Small intestine (tissue), 16 donors: ENCODE measurements at places on chromosomes 2 and 18. TPM values are rescaled to one million over a fixed set of nuclear protein-coding genes. Genes with fewer than 3 reads are reported as not detected.
A peak's percentile ranks its signal among the peaks of the same experiment; 100 is the strongest.

DNA sequence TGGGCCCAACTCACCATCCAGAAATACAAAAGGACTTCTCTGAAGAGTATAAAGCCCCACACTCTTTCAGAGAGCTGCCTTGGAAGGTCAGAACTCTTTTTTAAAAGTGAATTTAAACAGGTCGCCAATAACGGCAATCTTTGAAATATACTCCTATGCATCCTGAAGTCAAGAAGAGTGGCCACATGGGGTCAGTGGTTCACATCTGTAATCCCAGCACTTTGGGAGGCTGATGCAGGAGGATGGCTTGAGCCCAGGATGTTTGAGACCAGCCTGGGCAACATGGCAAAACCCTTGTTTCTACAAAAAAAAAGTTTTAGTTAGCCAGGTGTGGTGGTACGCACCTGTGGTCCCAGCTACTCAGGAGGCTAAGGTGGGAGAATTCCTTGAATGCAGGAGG is 68.1 kb upstream of the FZD7 start:
- DNase-seq: no peak

- no peak for DNase-seq
Measured at GRCh38 chr18:8322486-8322885, 286.8 kb upstream of the RAB12 start.

DNA sequence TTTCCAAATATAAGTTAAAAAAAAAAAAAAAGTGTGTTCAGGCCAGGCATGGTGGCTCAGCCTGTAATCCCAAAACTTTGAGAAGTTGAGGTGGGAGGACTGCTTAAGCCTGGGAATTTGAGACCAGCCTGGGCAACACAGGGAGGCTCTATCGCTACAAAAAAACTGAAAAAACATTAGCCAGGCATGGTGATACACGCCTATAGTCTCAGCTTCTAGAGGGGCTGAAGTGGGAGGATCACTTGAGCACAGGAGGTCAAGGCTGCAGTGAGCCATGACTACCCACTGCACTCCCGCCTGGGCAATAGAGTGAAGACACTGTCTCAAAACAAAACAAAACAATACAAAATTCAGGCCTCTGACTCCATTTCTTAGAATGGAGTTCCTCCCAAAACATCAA is 9.2 kb downstream of the USP37 start:
- no peak for DNase-seq

DNA sequence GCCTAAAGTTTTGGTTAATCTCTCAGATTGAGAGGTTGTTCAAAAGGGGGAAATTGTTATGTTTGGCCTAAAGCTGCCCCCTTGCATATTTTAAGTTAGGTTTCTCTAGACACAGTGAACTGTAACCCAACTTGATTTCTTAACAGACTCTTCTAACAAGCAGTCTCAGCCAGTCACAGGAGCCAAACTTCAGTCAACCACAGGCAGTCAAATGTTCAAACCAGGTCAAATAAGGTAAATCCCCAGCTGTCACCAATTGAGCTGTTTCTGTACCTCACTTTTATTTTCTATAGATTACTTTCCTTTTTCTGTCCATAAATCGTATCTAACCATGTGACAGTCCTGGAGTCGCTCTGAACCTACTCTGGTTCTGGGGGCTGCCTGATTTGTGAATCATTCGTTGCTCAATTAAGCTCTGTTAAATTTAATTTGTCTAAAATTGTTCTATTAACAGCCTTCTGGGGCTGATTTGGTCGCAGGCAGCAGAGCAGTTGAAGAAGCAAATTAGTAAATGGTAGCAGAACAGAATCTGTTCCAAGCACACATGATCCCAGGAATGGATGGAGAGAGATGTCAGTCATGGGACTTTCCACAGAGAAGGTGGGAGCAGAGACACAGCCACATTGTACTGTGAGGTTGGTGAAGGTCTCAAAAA is 16.4 kb upstream of the NFU1 start:
- DNase-seq: no peak

DNA sequence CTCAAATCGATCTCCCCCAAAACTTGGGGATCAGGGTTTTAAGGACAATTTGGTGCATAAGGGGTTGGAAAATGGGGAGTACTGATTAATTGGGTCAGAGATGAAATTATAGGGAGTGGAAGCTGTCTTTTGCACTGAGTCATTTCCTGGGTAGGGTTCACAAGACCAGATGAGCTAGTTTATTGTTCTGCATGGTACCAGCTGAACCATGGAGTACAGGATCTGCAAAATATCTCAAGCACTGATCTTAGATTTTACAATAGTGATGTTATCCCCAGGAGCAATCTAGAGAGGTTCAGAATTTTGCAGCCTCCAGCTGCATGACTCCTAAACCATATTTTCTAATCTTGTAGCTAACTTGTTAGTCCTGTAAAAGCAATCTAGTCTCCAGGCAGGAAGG is 73.1 kb downstream of the CPO start:
- DNase-seq: no peak

- no peak for DNase-seq
Measured at GRCh38 chr18:58970943-58971790, 106.5 kb downstream of the ZNF532 start.

DNA sequence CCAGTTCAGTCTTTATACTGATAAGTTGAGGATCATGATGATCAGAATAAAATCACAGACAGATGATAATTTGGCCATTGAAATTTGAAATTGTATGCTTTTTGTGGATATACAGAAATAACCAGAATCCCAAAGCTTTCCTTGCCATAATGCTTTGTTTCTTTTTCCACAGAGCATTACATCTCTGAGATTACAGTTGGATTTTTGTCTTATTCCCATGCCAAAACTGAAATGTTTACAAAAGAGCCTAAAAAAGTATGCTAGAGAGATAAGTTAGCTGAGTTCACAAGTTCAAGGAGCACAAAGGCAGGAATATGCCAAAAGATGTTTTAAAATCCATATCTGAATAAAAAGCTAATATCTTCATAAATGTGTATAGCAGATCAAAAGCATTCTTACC is 321.3 kb downstream of the PID1 start:
- no peak for DNase-seq

- no peak for DNase-seq
Measured at GRCh38 chr18:13260935-13261640, 42.5 kb downstream of the LDLRAD4 start.

DNA sequence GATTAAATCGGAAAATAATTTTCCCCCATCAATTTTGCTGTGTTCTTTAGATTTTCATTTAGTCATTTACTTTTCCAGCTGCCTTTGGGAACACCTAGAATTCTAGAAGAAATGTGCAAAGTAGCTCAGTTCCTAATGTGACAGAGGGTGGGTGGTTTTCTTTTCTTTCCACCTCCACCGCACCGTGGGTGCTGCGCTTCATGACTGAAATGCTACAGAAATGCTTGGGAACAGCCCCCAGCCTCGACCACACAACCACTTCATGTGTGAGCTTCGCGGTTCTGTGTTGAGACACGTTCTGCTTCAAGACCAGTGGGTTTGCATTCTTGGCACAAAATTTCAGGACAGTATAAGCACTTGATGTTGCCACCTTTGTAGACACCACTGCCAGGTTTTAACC is 30.9 kb downstream of the E2F6 start:
- no peak for DNase-seq

DNA sequence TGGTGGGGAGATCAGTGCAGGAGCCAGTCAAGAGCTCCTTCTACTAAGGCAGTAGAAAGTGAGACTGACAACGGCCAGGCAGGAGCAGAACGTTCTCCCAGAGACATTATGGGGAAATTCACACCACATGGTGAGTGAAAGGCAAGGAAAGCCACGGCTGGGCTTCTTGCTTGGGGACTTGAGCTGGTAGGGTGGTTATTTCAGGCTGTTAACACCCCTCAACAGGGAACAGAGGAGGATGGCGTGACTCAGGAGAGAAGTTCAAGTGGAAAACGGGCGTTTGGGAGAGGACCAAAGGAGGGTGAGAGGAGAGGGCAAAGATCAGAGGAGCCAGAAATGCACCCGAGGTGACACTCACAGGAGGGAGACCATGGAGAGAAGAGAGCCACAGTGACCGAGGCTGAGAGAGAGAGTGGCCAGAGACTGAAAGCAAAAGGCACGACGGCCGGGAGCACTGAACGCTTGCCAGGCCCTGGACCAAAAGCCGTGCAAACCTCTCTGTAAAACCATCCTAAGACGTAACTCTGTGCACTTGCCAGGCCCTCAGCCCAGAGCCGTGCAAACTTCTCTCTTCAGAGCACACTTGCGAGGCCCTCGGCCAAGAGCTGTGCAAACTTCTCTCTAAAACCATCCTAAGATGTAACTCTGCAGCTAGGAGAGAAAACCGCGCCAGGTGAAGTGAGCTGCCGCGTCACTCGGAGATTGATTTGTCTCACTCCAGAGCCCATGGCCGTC is 7.7 kb downstream of the TPO start:
- no peak for DNase-seq

DNA sequence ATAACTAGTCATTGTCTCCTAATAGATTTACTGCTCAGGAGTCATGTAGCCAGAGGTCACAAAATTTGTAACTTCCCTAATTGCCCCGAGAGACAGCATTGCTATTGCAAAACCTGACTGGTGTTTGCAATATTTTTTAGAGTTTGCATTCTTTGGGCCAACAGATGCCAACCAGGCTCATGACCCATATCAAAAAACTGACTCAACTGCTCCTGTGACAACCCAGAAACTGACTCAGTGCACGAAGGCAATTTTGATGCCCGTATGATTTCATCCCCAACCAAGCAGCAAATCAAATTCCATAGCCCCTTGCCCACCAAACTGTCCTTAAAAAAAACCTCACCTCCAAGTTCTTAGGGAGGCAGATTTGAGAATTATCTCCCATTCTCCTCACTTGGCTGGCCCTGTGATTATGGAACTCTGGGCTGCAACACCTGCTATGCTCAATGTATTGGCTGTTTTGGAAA is 951.3 kb downstream of the TSN start:
- peak; percentile 2 for DNase-seq

Gene NT5C1B
- not detected for polyA plus RNA-seq

Gene SLC4A3
- 1.0 TPM for polyA plus RNA-seq

Gene MBD2
- polyA plus RNA-seq: 65.1 TPM

Gene RIF1
- polyA plus RNA-seq: 2.0 TPM
